ENCODE measurements at places on chromosomes 11 and 22.

DNA sequence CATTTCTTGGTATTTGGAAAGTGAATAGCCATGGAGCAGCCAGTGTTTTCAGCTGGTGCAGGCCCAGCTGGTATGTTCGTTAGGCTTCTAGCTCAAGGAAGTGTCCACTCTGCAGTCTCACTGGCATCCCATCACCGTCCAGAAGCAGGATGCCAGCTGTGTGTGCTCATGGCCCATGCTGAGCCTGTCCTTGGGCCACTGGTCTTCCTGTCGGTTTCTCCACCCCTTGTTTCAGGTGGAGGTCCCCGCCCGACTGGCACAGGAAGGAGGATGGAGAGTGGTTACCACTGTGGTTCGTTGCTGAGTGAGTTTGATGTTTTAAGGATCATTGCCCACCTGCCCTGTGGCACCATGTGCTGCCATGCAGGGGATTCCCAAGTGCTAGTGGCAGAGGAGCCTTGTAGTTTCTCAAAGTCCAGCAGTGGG, 63.7 kb downstream of the MED15 start:
- no peak for DNase-seq

GRCh38 chr11:69948256-69949141, 129.3 kb upstream of the FGF3 start:
- DNase-seq = no peak

GRCh38 chr11:16356057-16356760, at the start of gene SOX6:
SOX6 (minus strand) TSS chr11:16356546; CDS start chr11:16341248, 15,298 bp downstream.
- no peak for DNase-seq

- DNase-seq = no peak
These were observed 525.6 kb downstream of the INSC start for GRCh38 chr11:15640318-15640717.

All from COR-L47 (cell line).